ENCODE measurements at places on chromosomes 13 and 19. TPM values are rescaled to one million over a fixed set of nuclear protein-coding genes. Genes with fewer than 3 reads are reported as not detected.

RFPL4A gene
- total RNA-seq, result not detected

LPAR2 gene
- 2.7 TPM for total RNA-seq

CGB3 gene
- not detected for total RNA-seq

ZNF600 gene
- 4.8 TPM for total RNA-seq

GEMIN7 gene
- 24.9 TPM for total RNA-seq

CACNA1A gene
- total RNA-seq, result 9.7 TPM

APOC1 gene
- total RNA-seq, result 2,137 TPM

PGLYRP1 gene
- not detected for total RNA-seq

LILRB5 gene
- total RNA-seq, result 39.0 TPM

DNA sequence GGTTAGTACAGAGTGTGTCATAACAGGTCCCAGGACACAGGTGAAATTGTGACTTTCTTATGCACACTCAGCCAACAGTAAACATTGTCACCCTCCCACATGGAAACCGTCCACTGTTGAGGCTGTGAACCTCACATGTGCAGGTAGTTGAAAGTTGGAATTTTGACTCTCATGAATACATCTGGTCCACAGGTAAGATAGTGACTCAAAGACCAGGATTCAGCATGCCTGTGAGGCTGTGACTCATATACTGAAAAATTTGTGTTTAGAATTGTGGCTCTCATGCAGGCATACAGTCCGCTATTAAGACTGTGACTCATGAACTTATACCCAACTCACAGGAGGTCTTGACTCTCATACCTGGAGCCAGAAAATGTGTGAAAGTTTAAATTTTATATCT lies 67.8 kb downstream of the ZNF728 start:
- DNase-seq, result no peak

GRCh38 chr13:51834581-51835171 lies 10.3 kb downstream of the TMEM272 start:
- no peak for DNase-seq

DNA sequence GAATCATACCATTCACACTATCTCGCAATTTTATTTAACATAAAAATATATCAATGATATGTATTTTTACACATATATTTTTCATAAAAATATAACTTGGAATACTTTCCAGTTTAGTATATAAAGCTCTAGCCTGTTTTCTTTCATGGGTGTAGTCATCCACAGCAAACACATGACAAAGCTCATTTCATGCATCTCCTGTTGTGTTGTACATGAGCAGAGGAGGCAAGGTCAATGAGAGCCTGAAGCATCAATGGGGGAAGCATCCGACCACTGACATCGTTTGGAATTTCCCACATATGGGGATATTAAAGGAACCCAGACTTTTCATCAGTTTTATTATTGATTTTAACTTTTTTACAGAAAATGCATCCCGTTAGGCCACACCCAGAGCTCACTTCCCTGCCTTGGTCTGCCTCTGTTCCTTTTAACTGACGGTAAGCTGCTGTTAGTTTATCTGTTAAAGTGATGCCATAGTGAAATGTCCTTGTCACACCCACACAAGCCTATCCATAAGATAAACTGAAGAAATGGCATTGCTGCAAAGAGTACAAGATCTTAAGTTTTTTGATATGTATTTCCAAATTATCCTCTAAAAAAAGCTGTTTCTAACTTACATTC lies 44.0 kb downstream of the MIPEP start:
- no peak for DNase-seq

DNA sequence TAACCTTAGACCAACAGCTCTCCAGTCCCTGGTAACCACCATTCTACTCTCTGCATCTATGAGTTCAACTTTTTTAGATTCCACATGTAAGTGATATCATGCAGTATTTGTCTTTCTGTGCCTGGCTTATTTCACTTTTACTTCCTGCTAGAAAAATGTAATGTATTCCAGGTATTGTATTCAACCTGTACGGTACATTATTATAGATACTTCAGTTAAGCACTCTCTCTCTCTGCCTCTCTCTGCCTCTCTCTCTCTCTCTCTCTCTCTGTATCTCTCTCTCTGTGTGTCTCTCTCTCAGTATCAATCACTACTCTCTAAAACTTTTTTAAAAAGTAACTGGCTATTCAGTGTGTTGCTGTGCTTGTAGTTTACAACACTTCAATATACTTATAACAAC lies 8.4 kb downstream of the DACH1 start:
- no peak for DNase-seq

- DNase-seq, result no peak
These were observed 25.5 kb downstream of the RANBP3 start for GRCh38 chr19:5952193-5953029.

DNA sequence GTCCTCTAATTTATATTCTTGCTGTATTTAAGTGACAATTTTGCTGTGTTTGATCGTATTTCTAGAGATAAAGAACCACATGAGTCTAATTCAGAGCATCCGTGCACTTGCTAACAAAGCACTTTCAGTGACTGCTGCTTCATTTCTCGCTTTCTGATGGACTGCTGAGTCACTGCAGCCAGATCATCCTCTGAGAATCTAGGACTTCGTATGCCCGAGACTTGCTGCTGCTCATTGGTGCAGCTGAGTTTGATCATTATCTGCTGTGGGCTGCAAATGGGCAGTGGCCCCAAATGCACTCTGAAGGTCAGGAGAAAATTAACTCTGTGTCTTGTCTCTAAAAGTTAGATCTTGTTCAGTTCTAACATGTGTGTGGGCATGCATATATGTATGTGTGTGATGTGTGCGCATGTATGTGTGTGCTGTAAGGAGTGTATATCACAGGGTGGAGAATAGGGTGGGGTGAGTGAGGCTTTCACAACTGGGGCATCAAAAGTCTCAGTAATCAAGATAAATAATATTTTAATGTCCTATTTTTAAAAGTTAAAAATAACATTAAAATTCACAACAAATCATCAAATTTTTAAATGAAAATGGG lies 342.6 kb downstream of the MTUS2 start:
- no peak for DNase-seq

- DNase-seq, result no peak
These were observed 5.2 kb upstream of the DPP9 start for GRCh38 chr19:4728871-4729270.

DNA sequence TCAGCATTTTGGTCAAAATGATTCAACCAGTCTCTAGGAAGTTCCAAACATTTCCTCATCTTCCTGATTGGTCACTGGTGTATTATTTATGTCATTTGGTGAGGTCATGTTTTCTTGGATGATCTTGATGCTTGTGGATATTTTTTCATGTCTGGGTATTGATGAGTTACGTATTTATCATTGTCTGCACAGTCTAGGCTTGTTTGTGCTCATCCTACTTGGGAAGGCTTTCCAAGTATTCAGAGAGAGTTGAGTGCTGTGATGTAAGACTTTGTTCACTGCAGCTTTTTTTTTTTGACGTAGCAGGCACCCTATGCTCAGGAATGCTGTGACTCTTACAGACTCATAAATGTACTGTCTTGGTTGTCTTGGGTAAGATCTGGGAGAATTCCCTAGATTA lies 509.5 kb downstream of the SLITRK1 start:
- DNase-seq, result no peak

GRCh38 chr19:55958356-55958755 lies 10.7 kb downstream of the NLRP8 start:
- DNase-seq, result no peak

DNA sequence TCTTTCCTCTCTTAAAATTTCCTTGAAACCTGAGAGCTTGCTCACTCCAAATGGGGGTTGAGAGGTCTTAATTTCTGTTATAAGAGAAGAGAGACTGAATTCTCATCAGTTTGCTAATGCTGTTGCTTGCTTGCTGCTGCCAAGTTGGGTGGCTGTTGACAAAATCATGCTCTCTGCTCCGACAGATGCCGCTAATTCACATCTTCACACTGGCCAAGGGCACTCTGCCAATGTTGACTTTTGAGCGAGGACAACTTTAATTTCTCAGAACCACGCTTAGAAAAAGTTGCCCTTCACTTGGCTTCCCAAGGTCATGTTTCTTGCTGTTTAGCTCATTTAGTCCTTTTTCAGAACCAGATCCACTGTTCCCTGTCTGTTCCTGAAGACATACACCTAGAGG lies 402.9 kb downstream of the HS6ST3 start:
- DNase-seq, result no peak

- DNase-seq, result peak; percentile 95
These were observed 1.2 kb downstream of the ZC3H4 start for GRCh38 chr19:47112166-47112996.

GRCh38 chr13:97108530-97108900 lies 113.6 kb upstream of the MBNL2 start:
- DNase-seq, result peak; percentile 75

- DNase-seq, result peak; percentile 58
These were observed 10.3 kb downstream of the PDE4A start for GRCh38 chr19:10430505-10431253.

All from adrenal gland (tissue), 19 donors.